GM03348 (cell line): ENCODE measurements at places on chromosomes 1 and 21.

GRCh38 chr1:155013632-155014031 is 11.0 kb downstream of the ZBTB7B start:
- no peak for DNase-seq

DNA sequence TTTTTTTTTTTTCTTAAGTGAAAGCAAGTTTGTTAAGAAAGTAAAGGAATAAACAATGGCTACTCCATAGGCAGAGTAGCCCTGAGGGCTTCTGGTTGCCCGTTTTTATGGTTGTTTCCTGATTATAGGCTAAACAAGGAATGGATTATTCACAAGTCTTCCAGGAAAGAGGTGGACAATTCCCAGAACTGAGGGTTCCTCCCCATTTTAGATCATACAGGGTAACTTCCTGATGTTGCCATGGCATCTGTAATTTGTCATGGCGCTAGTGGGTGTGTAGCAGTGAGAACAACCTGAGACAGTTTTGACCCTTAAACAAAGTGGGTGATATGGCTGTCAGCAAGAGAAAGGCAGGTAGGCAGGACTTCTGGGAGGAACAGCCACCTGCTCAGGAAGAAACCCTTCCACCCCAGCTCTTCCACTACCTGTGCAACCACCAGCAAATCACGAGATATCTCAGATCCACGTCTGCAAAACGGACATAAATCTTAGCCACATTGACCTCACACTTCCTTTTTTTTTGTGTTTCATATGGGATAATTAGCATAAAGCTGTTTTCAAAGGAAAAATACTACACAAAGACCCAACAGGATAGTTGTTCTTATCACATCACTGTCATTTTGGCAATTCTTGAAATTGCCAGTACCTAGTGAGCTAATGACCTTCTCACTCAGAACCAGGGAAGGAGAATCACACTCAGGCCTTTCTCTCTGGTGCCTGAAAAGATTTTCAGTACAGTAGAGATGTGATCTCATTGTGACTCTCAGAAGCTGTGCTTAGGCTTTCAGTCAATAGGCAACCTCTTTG is 34.8 kb upstream of the DUSP10 start:
- DNase-seq: no peak

DNA sequence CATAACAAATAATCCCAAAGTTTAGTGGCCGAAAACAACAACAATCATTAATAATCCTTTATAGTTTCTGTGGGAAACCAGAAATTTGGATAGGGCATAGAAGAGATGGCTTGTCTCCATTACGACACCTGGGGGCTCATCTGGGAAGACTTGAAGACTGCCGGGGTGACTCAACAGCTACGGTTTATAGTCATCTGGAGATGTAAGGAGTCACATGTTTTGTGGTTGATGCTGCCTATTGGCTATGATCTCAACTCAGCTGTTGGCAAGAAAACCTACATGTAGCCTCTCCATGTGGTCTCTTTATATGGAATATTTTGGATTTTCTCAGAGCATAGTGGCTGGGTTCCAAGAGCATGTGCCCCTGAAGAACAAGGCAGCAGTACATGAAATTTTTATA is 29.3 kb upstream of the TSPAN2 start:
- no peak for DNase-seq

GRCh38 chr1:162087111-162087510 is 17.6 kb downstream of the NOS1AP start:
- DNase-seq: no peak

DNA sequence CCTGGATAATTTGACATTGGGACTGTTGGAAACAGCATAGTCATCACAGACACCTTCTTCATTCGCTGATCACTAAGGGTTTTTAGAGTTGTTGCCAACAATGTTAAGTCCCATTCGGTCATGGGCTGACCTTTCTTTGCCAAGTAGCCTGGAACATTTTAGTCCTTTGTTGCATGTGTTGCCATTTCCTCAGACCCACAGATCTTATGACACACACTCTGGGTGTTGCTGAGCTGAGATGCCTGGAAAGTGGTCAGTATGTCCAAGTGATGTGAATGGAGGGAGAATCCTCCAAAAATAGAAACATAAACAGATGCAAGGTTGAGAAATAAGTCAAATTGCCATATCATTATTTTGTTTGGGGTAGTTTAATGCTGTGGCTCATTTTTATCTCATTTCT is 61.5 kb upstream of the GJA5 start:
- DNase-seq: peak; percentile 24

GRCh38 chr1:154775621-154776605 is 94.2 kb downstream of the KCNN3 start:
- DNase-seq: no peak

GRCh38 chr1:1281533-1282321 is 1.5 kb downstream of the SCNN1D start:
- peak; percentile 57 for DNase-seq

GRCh38 chr1:176994931-176995596 is 169.4 kb downstream of the ASTN1 start:
- DNase-seq: no peak

DNA sequence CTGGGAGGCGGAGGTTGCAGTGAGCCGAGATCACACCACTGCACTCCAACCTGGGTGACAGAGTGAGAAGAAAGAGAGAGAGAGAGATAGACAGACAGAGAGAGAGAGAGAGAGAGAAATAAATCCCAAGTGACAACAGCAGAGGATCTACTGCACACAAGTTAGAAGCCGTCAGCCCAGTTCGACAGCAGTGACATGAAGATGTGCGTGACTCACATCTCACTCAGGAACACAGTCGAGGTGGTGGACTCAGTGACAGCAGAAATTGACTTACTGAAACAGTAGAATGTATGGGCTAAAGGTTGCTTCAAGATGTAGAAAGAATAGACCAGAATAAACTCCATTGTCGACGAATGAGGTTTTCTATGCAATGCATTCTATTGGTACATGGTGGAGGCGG is 77.0 kb upstream of the KRTAP19-8 start:
- DNase-seq: no peak

DNA sequence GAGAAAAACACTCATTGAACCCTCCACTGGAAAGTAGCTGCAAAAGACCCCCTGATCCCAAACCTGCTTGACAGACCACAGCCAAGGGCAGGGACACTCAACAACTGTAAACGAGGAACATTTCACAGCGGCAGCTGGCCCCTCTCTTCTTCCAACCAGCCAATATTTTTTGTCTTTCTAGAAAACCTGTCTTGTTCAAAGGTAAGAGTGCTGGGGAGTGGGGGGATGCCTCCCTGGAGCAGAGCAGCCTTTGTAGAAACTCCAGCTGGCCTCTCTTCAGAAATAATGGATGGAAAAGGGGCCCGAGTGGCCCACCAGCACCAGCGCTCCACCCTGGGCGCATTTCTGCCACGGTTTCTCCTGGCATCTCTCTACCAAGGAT is 384.0 kb downstream of the RRAGC start:
- DNase-seq: no peak

DNA sequence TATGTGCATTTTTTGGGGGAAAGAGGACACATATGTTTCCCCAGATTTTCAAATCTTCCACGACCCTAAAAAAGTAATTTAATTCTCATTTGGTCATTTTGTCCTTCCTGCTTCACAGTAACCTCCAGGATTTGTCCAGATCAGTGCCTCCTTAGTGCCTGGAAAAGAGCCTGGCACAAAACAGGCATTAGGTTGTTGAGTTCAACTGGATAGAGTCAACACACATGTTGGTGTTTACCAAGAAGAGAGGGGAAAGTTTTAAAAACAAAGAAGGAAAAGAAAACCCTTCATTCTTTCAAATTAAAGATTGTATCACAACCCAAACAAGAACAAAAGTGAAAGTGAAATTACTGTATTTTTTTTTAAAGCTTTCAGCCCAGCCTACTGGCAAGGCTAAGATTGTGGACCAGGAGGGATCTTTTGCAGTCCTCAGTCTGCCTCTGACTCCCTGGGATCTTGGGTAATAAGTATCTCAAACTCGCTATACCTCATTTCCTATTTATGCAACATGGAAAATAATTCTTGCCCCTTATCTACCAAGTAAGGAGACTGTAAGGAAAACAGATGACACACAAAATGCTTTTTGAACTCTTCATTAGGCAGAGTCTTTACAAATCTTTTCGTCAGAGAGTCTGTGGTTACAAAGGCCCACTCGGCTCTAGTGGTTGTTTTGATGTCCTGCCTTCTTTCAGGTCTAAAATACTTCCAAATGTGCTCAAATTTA is 57.8 kb downstream of the ZNF281 start:
- DNase-seq: peak; percentile 80

DNA sequence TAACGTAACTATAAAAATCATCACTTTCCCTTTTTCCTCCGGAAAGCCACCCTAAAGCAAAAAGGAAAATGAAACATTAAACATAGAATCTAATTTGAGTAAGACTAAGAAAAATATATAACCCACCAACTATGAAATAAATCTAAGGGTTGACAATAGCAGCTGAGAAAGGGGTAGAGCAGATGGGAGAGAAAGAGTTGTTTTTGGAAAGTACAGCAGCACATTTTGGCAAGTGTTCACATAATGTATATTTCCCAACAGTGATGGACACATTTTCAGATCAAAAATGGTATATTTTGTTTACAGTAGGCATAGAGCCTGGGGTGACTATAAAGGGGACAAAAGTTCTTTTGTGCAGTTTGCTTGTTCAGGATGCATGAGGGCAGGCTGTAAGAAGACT is 1287.4 kb upstream of the B3GALT2 start:
- no peak for DNase-seq

GRCh38 chr1:112806090-112806642 is 91.0 kb upstream of the PPM1J start:
- DNase-seq: no peak

GRCh38 chr1:104636581-104636980 is 886.9 kb downstream of the AMY1C start:
- DNase-seq: no peak
